ENCODE measurements at places on chromosomes 5 and 9. TPM values are rescaled to one million over a fixed set of nuclear protein-coding genes. Genes with fewer than 3 reads are reported as not detected.

Gene LHX3
- 2.7 TPM for polyA plus RNA-seq

Gene LCN12
- polyA plus RNA-seq = 6.5 TPM

Gene TMEM38B
- polyA plus RNA-seq = 14.5 TPM

Gene ADAM19
- 15.8 TPM for polyA plus RNA-seq

Gene ZNF454
- 5.9 TPM for polyA plus RNA-seq

Gene SH3GLB2
- polyA plus RNA-seq = 130 TPM

Gene ADAMTS13
- polyA plus RNA-seq = 16.5 TPM

Gene SLC45A2
- polyA plus RNA-seq = 0.46 TPM

Gene OLFML2A
- 5.3 TPM for polyA plus RNA-seq

Gene IRX2
- 23.2 TPM for polyA plus RNA-seq

Gene GPR150
- 0.57 TPM for polyA plus RNA-seq
